A549 (cell line): ENCODE measurements at places on chromosomes 1 and 21.

DNA sequence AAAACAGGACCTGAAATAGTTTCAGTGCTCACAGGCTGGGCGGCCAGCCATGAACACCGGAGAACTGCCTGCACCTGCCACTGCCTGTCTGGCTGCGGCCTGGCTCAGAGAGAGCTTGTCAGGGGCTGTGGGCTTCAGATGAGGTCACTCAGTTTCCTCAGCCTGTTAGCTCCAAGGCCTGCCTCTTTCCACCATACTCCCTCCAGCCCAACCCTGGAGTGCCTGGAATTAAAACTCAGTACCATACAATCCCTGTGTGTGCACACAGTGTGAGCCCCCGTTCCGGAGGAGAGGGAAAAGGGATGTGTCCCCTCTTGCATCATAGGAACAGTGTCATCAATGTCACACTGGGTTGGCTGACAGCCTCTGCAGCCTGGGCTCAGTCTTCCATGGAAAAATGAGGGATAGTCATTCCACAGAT, 16.2 kb downstream of the CACNA1S start:
- DNase-seq = no peak

DNA sequence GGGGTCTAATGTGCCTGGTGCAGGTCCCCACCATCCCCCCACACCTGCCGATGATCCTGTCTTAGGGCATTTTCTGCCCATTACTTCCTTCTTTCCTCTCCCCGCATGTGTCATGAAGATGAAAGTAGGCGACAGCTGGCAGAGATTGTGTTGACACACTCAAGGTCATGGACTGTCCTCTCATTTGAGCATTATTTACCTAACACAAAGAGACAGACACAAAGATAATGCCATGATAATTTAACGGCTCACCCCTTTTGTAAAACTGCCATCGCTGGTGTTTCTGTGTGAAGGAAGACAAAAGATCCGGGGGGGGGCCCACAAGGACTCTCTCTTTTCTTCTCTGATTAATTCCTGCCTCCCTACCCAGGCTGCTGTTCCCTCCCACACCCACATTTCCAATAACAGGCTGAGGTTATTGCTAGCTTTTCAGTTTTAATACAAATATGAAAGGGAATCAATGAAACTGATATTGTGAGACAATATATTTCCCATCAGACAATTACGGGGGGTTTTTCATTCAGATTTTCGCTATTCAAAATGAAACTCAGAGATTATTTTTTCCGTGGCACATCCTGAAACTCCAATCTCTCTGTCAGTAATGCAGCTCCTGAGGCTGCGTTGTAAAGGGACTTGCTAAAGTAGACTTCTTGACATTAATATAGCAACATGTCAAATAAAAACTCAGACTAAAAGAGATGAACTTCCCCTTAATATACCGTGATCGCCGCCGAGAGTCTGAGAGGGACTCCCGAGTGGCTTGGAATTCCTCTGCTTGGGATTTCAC, 561.1 kb downstream of the NPHP4 start:
- DNase-seq = no peak

GRCh38 chr1:206779638-206780037, 7.3 kb upstream of the IL10 start:
- no peak for DNase-seq

DNA sequence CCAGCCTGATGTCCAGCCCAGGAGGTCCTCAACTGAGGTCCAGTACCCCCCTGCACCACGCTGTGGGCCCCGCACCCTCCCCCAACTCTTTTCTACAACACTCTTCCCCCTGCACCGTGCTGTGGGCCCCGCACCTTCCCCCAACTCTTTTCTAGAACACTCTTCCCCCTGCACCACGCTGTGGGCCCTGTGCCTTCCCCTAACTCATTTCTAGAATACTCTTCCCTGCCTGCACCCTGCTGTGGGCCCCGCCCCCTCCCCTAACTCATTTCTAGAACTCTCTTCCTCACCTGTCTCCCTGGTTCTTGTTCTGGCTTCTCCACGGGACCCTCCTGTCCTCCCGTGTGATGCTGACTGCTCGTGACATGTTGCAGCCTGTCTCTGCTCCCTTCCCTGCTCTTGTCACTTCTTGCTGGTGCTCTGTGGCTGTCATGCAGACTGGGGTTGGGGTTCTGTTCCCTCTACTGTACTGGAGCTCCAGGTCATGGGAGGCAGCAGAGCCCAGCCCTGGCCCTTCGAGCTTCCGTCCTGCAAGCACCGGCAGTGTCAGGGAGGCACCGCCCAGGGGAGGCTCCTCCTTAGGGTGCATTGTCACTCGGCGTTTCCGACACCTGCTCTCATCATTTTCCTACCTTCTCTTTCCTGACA, 160.1 kb upstream of the COL6A1 start:
- DNase-seq = no peak

GRCh38 chr1:156911577-156912298, 8.7 kb upstream of the LRRC71 start:
- DNase-seq = no peak

- no peak for DNase-seq
These were observed at the start of gene KCND3 for GRCh38 chr1:111989531-111990025. TSS of gene KCND3 (minus strand) at chr1:111989668.
